ENCODE measurements at places on chromosomes 2 and 18.
A peak's percentile ranks its signal among the peaks of the same experiment; 100 is the strongest.

DNA sequence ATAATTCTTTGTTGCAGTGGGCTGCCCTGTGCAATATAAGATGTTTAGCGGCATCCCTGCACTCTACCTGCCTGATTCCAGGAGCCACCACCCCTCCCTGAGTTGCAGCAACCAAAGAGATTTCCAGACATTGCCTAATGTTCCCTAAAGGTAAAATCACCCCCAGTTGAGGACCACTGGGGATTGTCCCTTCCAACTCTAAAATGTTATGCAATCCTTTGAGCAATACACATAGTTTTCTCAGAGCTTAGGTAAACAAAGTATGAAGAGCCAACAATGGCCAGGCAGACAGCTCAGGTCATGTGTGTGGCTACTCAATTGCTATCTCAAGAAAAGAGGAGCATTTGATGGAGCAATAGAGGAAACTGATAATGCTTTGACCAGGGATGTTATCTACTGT is 87.0 kb downstream of the XDH start:
- no peak for DNase-seq

- no peak for DNase-seq
These were observed 9.3 kb downstream of the POLI start for GRCh38 chr18:54278615-54279014.

GRCh38 chr18:60889442-60889841 is 443.8 kb upstream of the CDH20 start:
- DNase-seq: no peak

DNA sequence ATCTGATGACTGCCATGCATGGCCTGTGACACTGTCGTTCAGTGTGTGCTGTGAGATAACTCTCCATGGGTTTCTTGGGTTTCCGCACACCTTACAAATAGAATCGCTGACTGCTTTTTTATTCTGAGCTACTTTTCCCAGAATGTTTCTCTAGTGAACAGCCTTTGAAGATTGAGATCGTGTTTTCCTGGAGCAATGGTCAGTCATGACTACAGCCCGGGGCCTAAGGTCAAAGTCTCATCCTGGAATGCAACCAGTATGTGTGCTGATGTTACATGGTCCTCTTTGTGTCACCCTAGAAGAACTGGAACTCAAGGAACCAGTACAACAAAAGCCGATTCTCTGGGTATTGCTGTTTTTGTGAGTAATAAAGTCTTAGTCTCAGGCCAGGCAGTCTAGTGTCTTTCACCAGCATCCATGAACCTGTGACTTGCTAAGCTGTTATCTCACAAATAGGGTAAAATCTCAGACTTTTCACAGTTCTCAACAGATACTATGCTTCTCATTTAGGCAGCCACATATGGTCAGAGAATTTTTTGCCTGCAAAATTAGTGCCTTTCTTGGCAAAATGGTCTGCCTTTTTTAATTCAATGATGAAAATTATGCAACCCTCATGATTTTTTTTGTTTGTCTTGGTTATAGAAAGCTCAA is 124.9 kb upstream of the PIEZO2 start:
- no peak for DNase-seq

- DNase-seq: no peak
These were observed 25.1 kb downstream of the FBXO48 start for GRCh38 chr2:68441994-68442322.

DNA sequence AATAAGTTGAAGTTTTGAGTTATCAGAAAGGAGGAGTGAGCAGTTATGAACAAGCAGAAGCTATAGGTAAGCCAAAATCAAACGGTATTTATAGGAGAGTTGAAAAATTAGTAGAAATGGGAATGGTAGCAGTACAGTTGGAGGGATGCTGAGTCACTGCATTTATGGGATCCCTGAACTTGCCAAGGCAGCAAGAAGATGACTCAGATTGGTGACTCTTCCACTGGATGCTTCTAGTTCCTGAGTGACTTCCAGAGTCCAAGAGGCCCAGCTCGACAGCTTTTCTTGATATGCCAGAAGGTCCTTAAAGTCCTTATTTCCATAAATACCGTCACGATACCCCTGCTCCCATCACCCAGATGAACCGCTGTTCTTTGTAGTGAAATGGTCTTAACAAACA is 31.1 kb upstream of the ACTR3 start:
- peak; percentile 84 for DNase-seq

DNA sequence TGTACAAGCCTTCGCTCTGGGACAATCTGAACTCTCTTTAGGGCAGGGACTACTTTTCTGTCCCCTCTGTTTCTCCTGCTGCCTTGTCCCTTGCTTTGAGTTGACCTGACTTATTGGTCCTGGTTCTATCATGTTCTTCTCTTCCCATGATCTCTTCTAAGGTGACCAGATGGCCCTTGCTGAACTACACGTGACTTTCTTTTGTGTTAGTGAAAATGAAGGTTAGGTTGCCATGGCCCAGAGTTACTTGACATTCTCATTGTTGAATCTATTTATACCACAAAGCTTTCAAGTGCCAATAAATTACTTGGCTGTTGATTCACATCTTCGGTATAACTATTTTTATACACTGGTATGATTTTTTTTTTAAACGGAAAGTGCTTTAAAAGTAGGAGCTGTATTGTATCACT is 24.4 kb downstream of the MRPL33 start:
- no peak for DNase-seq

Measured in RCC 7860 (cell line).